ENCODE measurements at places on chromosomes 16 and 17.

GRCh38 chr16:87044829-87045228 is 272.4 kb downstream of the C16orf95 start:
- DNase-seq = no peak

DNA sequence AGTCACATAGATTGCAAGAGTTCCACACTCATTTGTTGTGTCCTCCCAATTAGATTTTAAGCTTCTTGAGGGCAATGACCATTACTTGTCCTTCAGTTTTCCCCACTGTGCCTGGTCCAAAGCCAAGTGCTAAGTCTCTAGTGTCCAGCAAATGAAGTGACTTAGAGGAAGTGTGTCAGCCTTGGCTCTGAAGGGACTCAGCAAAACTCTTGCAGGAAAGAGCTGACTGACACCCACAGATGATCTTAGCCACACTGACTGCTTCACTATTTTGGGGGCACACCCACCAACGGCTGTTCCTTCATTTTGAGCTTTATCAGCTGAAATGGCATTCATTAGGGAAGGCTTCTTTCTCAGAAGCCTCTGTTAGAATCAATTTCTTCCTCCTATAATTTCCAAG is 358.1 kb downstream of the UTP18 start:
- no peak for DNase-seq

DNA sequence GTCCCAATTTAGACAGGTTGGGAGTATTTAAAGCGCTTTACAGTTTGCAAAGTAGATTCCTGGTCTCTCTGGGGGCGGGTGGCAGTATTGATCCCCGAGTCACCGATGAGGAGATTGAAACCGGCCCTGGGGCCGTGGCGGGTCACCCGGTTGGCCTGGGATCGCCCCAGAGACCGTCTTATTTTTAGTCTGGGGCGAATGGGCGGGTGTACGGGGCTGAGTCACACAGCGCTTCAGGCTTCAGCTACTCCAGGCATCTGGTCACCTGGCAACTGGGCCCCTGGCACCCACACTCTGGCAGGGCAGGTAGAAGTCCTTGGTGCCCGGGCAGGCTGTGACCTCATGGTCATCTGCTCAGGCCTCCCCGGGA is 669 bp downstream of the MIEF2 start:
- DNase-seq = no peak

DNA sequence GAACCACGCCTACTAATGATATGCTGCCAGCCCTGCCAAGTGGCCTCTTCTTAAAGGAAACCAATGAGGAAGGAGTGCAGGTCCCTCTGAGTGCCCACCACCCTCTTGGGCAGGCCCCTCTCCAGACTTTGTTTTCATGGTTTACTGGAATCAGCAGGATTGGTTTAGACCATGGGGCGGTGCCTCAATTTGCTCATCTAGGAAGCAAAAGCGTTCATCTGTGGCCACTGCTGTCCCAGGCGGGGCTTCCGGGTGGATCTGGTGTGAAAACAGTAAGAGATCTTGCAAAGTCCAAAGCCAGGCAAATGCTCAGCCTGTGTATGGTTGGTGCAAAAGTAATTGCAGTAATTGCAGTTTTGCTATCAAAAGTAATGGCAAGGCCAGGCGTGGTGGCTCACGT is 71.3 kb downstream of the AMFR start:
- DNase-seq = no peak

Measured in tibial nerve (tissue), 4 donors.